ENCODE measurements at places on chromosomes 3 and 15.

DNA sequence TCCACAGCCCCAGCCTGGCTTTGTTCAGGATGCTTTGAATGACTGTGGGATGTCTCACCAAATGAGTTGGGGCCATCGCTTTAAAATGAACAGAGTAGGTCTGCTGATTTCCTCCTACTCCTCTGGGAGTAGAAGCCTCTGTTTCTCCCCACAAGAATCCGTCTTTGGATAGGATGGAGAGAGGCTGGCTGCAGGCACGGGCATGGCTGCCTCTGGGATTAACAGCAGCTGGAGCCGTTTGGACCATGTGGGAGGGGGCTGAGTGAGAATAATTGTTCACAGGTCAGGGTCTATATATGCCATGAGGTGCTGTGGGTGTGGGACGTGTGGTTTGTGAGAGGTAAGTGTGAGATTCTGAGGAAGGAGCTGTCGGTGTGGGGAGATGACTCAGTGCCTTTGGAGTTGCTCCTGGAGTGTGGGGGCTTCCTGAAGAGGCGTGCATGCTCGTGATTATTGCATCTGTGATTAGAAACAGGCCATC, 48.0 kb upstream of the APEH start:
- no peak for DNase-seq

DNA sequence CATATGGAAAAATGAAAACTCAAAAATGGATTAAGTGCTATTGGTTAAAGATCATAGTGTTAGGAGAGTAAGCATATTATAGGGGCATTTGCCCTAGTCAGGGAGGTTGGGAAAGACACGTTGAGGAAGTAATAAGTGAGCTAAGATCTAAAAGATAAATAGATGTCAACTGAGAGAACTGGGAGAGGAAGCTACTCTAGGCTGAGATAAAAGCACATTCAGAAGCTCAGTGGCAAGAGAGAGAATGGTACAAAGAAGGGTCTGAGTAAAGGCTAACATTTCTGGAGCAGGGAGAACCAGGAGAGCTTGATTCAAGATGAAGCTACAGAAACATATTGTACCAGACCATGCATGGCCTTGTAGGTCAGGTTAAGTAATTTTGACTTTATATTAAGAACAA, 63.9 kb downstream of the TRPC1 start:
- no peak for DNase-seq

GRCh38 chr3:190718671-190719070, 143.8 kb downstream of the GMNC start:
- DNase-seq = no peak

DNA sequence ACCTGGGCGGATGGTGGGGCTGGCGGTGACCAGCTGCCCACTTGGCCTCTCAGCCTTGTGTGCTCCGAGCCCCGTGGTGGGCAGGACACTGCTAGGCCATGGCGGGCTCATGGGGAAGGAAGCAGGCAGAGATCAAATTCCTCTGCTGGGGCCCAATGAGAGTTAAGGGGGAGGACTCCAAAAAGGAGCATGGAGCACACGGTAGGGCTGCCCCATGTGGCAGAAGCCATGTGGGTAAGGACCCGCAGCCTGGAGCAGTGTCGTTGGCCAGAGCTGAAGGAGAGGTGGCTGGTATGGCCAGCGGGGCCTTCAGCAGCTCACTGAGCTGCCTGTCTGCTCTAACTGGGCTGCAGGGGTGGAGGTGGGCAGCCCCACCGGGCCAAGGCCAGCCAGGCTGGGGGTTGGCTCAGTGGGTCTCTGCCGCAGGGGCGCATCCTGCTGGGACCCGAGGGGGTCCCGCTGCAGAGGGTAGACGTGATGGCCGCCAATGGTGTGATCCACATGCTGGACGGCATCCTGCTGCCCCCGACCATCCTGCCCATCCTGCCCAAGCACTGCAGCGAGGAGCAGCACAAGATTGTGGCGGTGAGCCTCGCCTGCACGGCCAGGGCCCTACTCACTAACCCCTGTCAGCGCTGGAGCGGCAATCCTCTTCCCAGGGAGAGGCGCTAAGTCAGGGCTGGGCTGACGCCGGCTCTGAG, 11.3 kb downstream of the STAB1 start:
- DNase-seq = no peak

- no peak for DNase-seq
Observed at GRCh38 chr15:33113666-33114373, 80.7 kb downstream of the FMN1 start.

DNA sequence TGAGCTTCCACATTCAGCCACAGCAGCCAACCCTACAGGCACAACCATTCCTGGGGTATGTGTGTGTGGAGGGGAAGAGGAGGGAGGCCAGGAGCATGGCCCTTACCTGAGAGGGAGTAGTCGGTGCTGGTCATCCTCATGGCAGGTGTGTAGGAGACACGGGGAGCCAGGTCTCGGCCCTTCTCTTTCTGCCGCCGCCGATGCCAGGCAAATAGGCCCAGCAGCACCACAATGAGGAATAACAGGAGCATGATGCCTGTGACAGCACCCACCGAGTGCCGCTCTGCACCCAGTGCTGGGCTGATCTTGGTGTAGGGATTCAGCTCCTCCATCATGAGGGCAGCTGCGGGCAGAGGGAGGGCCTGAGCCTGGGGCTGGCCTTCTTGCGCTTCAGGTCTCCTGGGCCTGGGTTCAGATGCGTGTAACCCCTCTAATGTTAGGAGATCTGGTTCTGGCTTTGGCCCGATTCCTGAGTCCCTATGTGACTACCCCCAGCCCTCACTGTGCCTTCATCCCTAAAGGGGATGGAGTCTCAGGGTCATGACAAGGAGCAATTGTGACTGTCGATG, 44.4 kb downstream of the RAB11A start:
- no peak for DNase-seq

GRCh38 chr15:89946681-89947299, 34.0 kb upstream of the ARPIN start:
- no peak for DNase-seq

- no peak for DNase-seq
Observed at GRCh38 chr3:46948830-46949671, 27.5 kb downstream of the CCDC12 start.

DNA sequence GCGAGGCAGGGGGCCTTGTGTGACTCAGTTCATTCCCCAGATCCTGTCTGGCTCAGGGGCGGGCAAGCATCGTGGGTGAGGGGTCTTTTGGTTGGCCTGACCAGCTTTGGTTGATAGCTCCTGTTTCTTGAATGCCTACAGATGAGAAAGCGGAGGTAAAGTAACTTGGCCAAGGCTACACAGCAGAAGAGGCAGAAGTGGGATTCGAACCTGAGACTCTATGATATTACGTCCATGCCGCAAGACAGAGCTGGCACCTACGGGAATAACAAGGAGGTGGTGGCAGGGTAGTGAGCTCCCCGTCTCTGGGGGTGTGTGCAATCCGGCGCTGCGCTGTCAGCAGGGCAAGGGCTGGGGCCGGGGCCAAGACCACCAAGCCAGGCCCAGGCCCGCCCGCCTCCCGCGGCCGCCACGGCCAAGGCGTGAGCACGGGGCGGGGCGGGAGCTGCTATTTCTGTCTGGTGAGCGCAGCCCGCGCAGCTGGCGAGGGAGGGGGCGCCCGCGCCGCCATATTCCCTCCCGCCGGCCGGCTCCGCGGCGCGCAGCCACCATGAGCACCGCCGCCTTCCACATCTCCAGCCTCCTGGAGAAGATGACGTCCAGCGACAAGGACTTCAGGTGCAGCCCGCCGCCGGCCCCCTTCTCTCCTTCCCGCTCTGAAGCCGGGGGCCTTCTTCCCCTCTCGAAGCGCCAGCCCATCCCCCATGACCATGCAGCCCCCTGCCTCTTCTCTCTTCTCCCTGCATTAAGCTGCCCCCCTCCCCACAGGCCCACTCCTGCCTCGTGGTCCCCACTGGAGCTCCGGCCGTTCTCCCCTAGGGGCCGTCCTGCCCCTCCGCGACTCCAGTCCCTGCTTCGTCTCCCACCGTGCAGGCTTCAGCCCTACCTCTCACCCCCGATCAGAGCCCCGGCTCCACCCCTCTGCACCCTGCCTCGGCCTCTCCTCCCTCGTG, at the start of gene CAND2:
Gene CAND2, plus strand, starts transcription at position 510 of the 953 bp plus-strand sequence. Its CDS starts 41 bp downstream, at position 551.
- DNase-seq = no peak

DNA sequence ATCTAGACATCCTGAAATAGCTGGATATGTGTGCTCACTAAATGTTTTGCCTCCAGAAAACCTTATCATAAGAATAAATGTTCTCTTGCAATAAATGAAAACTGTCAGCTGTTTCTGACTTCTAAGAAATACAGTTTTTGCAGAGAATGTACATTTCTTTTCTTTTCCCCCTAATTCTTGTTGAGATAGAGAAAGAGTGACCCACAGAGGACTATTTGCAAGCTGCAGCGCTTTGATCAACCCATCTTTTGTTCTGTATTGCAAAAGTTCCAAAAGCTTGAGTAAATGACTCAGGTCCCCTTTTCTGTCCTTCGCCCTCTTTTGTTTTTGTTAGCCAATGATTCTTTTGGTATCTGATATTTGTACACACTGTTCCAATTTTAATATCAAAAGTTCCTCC, 141.9 kb downstream of the BBX start:
- DNase-seq = no peak

DNA sequence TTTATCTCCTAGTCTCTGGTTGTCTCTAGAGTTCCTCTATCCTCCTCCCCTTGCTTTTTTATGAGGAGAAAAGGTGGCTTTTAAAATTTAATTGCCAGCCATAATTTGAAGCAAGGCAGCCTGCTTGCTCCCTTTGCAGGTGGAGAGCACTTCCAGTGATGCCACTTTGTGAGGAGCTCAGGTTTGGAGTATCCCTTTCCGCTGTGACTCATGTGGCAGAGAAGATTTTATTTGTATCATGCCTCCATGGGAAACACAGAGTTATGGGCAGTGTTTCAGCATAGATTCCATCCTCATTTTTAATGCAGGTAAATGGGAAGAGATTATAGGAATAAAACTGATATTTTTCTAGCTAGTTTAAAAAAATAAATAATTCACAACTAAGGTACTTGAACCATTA, 7.0 kb downstream of the PPM1L start:
- DNase-seq = no peak

DNA sequence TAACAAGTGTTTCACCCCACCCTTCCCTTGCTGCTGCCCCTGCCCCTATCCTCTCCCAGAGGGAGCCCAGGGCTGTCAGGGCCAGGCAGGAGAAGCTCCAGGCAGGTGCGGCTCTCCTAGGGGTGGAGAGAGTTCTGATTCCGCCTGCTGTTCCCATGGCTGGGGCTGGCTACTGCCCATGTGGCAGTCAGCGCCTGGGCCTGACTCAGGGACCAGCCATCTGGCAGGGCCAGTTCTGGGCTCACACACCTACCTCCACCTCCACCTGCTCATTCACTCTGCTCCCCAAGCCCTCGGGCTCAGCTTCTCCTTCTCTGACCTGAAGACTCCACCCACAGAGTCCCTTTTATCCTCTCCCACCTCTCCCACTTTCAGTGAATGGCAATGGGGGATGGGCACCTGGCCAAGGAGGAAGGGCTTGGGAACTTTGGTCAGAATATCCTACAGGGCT, 23.4 kb downstream of the AMOTL2 start:
- DNase-seq = no peak

DNA sequence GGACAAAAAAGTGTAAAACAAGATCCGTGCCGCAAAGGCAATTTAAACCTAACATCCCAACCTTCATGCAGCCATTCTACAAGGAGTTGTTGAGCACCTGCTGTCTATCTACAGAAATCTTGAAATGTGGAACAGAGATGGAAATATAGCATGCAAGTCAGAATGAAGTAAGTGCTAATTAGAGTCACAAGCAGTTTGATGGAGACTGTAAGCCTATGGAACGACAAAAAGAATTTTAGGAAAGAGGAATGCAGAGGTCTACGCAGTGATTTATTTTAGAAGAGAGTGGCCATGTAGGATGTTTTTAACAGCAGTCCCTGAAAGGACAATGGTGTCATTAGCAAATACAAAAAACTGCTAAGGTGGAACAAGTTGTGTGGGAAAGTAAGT, 851 bp upstream of the DCBLD2 start:
- DNase-seq = no peak

GRCh38 chr15:37880009-37880834, 54.2 kb upstream of the TMCO5A start:
- DNase-seq = no peak

GRCh38 chr3:27960133-27960532, 238.0 kb upstream of the EOMES start:
- no peak for DNase-seq
